ENCODE measurements at places on chromosomes 7 and 10.

DNA sequence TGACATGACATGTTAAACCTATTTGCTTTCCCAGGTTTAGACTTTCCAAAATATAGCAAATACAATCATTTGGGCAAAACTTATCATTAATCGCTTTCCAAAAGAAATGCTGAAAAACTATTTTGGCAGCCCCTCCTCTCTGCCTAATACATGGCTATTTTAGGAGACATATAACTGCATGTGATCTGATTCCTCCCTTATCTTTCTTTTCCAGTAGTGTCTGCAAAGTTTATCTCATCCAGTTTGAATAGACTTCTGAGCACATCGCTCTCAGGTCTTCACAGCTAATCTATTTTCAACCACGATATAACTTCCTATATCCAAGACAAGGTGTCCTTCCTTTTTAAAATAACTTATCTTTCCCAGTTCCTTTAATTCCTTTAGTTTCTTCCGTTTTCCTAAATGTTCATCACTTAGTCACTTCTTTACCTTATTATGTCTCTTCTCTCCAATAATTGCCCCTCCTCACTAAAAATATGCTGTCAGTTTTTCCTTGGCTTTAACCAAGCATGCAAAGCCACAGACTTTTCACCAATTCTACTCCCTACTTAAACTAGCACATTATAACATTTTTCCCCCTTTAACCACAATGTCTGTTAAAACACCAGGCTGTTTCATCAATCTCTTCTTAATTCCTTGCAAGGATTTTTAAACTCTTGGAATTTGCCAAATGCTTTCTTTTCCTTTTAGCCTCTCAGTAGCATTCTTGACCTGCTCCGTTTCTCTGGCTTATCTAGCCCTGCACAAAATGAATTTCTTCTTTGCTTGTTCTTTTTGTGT is 24.4 kb downstream of the GNG11 start:
- DNase-seq: no peak

DNA sequence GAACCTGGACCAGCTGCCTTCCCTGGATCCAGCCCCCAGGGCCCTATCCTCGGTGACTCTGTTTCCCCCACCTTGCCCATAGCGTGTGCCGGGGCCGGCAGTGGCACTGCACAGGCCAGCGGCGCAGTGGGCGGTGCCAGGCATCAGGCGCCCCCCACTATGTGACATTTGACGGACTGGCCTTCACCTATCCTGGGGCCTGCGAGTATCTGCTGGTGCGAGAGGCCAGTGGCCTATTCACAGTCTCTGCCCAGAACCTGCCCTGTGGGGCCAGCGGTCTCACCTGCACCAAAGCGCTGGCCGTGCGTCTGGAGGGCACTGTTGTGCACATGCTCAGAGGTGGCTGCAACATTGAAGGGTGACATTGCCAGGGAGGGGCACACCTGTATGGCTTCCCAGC is 12.0 kb upstream of the ZNF467 start:
- DNase-seq: no peak

GRCh38 chr7:44291066-44291732 is 34.2 kb downstream of the CAMK2B start:
- DNase-seq: no peak

DNA sequence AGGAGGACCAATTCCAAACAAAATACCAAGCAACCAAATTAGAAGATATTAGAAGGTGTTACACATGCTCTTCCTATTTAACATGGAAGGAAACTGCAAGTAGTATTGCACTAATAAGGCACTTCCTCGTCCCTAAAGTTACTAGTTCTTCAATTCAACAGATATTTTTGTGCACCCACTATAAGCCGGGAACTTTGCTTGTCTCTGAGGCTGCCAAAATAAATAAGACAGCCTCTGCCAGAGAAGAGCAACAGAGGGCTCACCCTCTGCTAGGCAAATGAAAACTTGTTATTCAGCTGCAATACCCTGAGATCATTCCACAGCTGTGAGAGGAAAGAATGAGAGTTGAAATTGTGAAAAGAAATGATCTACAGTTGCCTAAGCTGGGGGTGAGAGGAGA is 37.4 kb upstream of the GSAP start:
- no peak for DNase-seq

GRCh38 chr10:62231371-62231770 is 37.3 kb downstream of the RTKN2 start:
- no peak for DNase-seq

GRCh38 chr7:17342756-17343155 is 44.3 kb downstream of the AHR start:
- no peak for DNase-seq

- no peak for DNase-seq
These were observed 217.2 kb upstream of the MKLN1 start for GRCh38 chr7:131110297-131111080.

GRCh38 chr7:108860615-108861014 is 290.9 kb downstream of the DNAJB9 start:
- no peak for DNase-seq

- no peak for DNase-seq
These were observed 13.7 kb downstream of the RHOBTB1 start for GRCh38 chr10:60930237-60930636.

GRCh38 chr10:59970396-59971368 is 64.3 kb upstream of the CCDC6 start:
- DNase-seq: no peak

GRCh38 chr7:159093351-159093971 is 51.2 kb downstream of the VIPR2 start:
- DNase-seq: no peak

- DNase-seq: no peak
These were observed 238.6 kb downstream of the WDR37 start for GRCh38 chr10:1294748-1295147.

DNA sequence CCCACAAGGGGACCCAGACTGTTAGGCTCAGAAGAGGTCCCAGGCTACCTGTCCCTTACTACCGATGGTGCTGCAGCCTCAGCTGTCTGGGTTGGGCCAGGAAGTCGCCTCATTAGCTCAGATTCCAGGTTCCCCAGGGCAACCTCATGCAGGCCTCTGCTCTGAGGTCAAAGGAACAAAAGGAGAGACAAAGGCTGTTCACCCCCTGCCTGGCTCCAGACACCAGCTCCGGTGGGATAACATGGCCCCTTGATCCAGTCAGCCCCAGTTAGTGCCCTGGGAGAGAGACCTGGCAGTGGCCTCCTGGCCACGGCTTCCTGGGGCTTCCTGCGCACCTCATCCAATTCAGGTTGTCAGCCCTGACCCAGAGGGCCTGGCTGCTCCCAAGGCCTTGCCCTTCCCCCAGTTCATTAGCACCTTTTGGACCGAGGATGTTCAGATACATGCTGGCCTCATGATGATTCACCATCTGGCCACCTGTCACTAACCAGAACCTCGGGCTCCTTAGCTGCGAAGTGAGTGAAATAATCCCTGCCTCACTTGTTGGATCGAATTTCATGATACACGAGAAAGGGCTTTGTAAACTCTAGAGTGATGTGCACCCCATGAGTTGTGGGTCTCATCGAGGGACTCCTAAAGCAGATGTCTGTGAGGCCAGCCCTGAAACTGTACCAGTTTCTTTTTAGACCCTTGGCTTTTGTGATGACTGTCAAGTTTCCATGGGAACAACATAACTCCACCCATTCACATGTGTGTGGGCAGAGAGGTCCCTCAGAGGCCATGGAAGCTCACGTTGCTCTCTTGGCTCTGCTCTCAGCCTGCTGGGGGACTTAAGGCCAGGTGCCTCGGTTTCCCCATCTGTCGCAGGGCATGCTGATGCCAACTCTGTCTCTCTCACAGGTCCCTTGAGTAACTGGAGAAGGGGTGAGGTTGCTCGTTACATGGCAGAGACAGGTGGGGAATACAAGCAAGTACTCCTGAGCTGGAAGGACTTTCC is 79.5 kb upstream of the PCBD1 start:
- DNase-seq: no peak

DNA sequence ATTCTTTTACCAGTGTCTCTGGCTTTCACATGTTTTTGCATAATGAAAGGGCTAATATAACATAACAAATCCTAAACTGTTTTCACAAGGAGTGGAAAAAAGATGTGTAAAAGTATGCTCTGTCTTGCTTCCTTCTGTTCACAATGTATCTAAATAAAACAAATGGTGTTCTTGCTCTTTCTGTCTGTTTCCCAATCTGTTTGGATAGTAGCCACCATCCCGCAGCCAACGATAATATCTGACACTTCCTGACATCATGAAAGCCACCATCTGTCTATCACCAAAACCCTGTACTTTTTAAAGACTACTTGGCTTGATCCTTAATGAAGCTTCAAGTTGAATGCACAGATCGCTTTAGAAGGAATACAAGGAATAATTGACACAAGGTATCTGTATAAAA is 246.2 kb downstream of the ETV1 start:
- no peak for DNase-seq

- no peak for DNase-seq
These were observed 6.4 kb upstream of the PON2 start for GRCh38 chr7:95441042-95441823.

DNA sequence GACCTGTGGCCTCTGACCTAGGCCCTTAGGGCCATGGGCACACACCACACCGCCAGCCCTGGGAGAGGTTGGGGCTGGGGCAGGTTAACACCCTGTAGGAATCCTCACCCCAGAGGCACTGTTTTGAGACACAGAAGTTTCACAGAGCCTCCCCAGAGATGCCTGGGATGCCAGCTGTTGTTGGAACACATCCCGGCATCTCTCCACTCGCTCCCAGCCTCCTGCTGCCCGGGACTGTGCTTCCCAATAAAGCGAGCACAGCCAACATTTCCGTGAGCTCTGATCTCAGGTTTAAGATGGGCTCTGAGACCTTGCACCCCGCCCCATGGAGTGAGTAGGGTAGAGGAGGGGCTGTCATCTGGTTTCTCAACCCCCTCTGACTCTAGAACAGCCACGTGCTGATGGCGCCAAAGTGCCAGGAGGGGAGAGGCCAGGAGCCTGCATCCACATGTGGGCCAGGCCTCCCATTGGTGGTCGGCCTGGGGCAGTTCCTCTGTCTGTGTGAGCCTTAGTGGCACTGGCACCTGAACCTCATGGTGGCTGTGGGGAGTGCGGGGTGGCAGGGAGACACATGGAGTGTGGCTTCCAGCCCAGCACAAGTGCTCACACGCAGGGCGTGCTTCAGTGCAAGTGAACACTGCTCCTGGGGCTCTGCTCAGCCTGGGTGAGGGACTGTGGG is 54.7 kb downstream of the RASGEF1A start:
- DNase-seq: no peak

DNA sequence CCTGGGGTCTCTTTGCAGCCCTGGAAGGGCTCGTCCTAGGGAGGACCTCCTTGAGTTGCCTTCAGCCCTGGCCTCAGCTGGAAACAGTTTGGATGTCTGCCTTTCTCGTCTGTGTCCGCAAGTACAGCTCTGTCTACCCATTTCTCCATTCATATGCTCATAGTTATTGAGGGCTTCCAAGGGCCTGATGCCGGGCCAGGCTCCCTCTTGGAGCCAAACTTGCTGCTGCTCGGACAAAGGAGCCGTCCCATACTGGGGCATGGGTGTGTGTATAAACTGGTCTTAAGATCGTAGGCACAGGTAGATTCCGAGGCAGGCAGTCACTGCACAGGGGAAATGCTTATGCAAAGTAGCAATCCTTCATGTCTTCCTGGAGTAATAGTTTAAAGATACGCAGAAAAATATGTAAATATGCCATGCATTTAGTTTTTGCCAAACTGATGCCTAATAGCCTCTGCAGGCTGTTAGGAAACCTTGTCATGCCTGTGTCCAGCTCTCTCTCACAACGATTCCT is 117.0 kb upstream of the BTBD16 start:
- no peak for DNase-seq

DNA sequence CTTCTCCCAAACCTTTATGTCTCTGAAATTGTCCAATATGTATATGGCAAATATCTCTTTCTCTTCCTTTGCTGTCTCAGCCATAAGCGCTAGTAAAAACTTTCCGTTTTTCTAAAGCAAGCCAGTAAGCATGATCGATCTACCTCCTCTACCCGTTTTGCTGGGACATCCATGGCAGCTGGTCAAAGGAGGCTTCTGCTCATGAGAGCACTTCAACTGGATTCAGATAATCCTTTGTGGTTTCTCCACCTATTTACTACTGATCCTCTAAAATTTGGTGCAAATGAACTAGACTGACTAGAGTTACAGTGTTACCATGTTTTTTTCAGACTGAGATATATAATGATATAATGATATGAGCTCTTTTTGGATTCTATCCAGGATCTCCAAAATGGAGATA is 42.7 kb downstream of the GBF1 start:
- DNase-seq: no peak

- DNase-seq: no peak
These were observed 11.6 kb downstream of the BET1 start for GRCh38 chr7:93992421-93993110.

DNA sequence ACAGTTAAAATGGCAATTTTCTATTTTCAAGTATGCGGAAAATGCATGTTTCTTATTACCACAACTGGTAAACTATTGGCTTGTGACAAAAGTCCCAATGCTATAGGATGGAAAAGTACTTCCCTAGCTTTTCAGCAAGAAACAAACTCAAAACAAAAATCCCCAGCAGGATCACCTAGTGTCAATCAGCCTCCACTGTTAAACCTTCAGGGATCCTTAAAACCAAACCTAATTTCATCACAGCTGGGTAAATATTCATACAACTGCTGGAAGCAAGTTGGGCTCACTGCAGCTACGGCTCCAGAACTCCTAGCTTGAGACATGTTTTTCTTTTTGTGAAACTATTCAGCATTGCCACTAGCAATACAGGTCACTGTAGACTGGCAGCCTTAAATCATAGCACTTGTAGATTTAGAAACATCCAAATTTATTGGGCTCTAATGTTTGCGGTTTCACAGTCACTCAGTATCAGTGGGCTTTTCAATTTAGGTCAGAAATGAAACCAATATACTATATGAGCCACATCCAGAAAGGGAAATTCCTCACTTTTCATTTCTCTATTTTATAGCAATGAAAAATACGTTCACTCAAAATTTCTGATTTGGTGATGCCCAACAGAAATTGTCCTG is 145.2 kb upstream of the ANK3 start:
- no peak for DNase-seq

DNA sequence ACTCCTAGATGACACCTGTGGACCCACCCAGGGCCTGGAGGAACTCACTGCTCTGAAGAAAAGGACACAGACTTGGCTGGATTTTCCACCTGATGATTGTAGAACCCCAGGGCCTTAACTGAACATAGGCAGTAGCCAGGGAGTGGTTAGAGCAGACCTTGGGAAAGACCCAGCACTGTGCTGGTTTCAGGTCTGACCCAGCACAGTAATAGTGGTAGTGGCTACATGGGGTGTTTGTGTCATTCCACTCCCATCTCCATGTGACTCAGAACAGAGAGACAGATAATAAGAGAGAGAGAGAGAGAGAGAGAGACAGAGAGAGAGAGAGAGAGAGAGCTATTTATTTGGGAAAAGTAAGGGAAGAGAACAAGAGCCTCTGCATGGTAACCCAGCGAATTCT is 239.1 kb upstream of the MEOX2 start:
- DNase-seq: no peak

Measured in stimulated activated CD4-positive, alpha-beta T cell treated with anti-CD3 and anti-CD28 coated beads, Interleukin-12 subunit alpha, Interleukin-12 subunit beta, amount 100 ng/mL, for 4 hours (primary cell).